Stimulated activated CD8-positive, alpha-beta memory T cell treated with anti-CD3 and anti-CD28 coated beads, Interleukin-4, amount 100 ng/mL, for 48 hours (primary cell): ENCODE measurements at places on chromosomes 2 and 18.

DNA sequence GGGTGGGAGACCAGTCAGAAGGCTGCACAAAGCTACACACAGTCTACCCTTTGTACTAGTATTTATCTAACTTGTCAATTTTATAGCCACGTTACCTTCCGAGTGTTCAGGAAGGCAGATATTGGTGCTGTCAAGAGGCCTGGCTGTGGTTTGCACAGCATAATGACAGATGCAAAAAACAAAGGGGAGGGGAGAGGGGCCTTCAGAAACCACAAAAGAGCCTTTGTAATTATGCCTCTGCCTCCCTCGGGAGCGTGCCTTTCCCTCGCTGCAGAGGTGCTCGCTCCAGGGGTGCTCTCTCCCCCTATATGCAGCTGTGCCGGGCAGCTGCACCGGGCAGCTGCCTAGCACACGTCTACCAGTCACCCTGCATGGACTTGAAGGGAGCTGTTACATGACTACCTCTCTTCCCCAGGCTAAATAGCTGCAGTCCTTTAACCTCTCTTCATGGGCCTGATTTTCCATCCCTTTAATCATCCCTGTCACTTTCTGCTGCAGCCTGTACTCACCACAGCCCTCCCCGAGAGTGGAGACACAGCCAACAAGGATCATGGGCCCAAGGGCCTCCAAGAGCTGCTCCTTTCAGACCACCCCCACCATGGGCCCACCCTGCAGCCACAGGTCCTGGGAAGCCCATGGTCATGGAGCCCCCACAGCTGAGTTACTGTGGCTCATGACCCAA is 168.4 kb upstream of the PKDCC start:
- no peak for DNase-seq

DNA sequence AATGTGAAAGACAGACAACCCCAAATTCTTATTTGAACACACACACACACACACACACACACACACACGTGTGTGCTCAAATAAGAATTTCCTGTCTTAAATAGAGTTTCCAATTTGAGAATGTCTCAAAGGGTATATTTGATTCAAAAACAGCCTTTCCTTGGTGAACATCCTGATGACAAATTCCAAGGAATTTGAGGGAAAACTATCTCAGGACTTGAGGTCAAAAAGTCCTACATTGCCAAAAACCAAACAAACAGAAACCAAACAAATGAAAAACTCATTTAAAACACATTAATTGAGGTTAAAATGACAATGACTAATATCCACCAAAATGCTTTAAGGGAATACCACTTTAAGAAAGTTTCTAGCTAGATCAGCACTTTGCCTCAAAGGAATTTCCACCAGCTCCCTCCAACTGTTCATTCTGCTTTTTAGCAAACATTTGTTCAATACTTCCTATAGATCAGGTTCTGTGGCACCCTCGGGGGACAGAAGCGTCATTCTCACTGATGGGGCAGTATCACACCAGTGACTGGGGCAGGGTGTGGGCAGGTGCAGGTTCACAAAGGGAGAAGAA is 232.1 kb upstream of the TRIB2 start:
- no peak for DNase-seq

- DNase-seq = no peak
These were observed 38.9 kb upstream of the SCG2 start for GRCh38 chr2:223641082-223641481.

DNA sequence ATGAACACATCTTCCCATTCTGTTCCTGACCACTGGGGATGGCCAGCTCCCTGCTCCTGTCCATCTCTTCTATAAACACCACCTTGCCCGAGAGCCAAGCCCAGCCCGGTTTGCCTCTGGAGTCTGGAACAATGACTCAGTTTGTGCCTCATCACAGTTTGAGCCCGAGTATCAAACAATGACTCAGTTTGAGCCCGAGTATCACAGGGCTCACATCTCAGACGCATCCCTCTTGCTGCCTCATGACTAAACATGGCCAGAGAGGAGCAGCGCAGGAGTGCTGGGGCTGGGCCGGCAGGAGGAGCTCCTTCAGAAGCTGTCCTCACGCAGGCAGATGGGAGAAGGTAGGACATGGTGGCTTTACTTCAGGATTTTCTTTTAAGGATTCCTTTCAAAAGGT is 68.7 kb downstream of the PXDN start:
- DNase-seq = no peak

DNA sequence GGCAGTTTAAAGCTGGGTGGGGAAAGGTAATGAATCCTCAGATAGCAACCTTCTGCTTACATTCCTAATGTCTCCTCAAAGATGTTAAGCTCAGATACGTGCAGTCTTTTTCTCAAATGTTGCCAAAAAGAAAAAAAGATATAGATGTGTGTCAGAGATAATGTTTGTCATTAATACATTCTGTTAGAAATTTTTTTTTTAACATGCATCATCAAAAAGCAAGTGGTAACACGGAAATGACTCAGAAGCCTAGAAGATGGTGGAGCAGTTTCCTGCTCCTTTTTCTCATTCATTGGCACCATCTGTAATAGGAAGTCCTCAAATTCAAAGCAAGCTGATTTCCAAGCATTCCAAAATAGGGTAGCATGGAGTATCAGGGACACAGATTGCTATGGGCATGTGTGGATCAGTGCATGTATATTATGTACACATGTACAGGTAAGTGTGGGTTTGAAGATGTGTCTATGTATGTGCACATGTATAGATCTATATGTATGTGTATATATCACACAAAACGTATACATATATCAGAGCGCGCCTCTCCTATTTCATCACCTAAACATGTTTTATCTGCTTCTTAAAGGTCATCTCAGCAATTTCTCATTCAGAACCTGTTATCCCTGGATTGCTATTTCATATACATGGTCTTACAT is 79.9 kb upstream of the ITGB6 start:
- DNase-seq = no peak

GRCh38 chr2:207330912-207331311 is 165.2 kb upstream of the KLF7 start:
- DNase-seq = peak; percentile 77

DNA sequence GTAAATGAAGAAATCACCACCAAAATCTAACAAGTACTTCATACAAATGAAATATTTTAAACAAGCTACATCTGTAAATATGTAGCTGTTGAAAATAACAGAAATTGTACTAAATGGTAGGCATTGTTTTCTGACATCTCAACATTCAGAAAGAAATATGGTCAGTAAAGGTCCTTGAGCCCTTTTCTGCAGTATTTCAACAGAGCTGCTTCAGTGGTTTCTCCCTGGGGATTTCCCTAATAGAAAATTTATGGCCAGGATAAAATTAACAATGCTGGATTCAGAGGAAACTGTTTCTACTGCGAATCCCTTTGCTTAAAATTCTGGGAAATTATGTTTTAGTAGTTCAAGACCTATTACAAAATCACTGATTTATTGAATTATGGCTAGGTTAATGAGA is 256.6 kb downstream of the PIEZO2 start:
- DNase-seq = no peak

DNA sequence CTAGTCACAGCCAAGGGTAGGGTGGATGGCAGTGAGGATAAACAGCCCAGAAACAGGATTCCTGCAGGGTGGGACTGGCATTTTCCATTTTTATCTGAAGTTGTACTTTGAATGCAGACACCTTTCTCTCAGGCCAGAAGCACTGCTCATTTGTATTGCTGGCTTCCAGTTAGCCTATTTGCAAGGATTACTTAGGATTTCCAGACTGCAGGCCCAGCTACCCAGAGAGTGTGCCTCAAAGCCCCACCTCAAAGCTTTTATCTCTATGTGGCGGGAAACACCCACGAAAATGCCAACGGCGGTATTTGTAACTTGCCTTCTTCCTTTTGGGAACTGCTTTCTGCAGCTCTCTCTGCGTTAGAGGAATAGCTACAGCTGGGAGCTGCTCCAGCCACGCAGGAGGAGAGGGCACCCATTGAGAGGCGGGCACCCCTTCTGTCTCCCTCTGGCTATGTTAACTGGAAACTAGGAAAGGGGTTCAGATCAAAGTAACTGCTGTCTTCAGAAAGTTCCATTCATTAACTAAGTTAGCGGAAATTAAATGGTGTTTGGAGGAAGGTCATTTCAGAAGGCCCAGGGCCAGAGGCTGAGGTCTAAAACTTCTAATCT is 144.9 kb downstream of the TGIF1 start:
- peak; percentile 57 for DNase-seq

- DNase-seq = no peak
These were observed 3.4 kb downstream of the REL start for GRCh38 chr2:60884800-60885199.

DNA sequence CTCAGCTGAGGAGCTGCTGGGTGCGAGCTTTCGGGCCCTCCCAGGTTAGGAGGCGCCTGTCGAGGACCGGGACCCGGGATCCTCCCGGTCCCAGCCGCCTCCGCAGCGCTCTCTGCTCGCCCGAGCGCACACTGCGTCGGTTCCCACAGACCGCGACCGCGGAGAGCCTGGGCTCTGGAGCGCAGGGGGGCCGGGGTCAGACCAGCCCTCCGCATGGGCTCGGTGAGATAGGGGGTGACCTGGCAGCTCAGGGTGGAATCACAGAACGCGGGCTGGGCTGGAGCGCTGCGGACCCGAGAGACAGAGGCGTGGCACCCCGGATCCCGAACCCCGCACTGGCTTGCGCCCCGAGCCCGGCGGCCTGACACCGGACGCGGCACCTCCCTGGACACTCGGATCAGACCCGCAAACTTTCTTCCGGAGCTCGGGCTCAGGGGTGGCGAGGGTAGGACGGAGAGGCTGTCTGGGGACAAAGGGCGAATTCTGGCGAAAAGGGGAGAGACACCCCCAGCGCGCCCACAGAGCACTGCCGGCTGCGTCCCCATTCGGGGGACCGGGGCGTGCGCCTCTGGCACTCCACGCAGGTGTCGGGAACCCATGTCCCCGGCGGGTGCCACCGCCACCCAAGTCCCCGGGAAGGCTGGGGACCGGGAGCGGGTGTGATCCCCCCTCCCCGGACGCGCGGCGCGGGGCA is 612 bp downstream of the DIPK1C start:
- no peak for DNase-seq

GRCh38 chr2:207283356-207283755 is 117.6 kb upstream of the KLF7 start:
- DNase-seq = peak; percentile 40

DNA sequence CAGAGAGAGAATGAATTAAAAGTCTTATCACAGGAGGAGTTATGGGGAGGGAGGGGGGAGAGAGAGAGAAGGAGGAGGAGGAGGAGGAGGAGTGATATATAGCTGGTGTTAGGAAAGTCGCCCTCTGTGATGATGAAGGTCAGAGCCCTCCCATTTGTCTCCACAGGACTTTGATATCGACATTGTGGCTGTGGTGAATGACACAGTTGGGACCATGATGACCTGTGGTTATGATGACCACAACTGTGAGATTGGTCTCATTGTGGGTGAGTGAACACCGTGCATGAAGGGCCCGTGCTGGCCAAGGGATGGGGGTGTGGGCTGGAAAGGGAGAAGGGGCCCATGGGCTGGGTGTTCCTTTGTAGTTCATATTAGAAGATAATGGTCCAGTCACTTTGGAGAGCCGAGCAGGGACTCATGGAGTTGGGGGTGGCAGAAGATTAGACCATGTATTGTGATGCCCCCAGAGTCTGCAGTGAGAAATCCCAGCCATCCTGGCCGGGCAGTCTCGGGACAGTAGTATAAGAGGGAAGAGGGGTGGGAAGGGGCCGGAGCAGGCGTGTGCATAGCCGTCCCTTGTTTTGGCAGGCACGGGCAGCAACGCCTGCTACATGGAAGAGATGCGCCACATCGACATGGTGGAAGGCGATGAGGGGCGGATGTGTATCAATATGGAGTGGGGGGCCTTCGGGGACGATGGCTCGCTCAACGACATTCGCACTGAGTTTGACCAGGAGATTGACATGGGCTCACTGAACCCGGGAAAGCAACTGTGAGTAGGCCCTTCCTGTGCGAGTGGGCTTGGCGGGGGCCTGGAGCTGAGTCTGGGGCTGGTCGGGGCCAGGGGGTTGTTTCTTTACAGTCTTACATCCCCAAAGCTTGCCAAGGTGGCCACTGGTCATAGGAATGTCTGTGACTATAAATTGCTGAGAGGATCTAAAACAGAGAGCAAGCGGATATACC is 40.0 kb downstream of the HK2 start:
- DNase-seq = no peak

- no peak for DNase-seq
These were observed 39.3 kb upstream of the C1GALT1C1L start for GRCh38 chr2:43715300-43716098.

GRCh38 chr18:55633032-55633431 is 45.0 kb upstream of the TCF4 start:
- no peak for DNase-seq

GRCh38 chr18:5966514-5966913 is 71.2 kb upstream of the TMEM200C start:
- no peak for DNase-seq

GRCh38 chr2:45857867-45858520 is 206.5 kb downstream of the PRKCE start:
- DNase-seq = no peak

DNA sequence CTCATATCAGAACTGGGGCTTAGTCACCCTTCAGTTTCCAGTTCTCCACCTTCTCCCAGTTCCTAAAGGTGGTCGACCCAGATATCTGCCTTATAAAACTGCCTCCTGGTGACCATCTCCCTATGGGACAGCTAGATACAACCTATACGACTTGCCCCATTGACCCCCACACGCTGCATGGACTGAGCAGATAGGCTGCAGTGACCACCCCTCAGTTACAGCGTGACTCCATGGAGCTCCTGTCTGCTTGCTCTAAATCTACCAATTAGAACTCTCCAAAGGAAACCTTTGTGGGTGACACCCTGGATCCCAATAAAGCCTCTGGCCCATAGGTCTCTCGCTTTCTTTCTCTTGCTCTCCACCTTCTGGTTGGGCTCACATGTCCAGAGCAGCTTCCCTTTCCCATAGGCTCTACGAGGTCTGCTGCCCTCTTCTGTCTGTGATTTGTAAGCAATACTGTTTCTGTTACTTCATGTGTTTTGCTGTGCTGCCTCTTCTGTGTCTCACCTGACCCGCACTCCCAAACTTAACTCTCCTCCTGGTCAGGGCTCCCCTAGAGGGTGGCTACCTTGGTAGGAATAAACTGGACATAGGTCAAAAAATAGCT is 971.3 kb upstream of the FAM98A start:
- no peak for DNase-seq

- DNase-seq = no peak
These were observed 241.5 kb downstream of the DCDC2C start for GRCh38 chr2:3944841-3945240.

GRCh38 chr2:189581354-189582139 is 961 bp upstream of the SLC40A1 start:
- no peak for DNase-seq

GRCh38 chr2:111617299-111618225 is 266.4 kb downstream of the ANAPC1 start:
- no peak for DNase-seq

- DNase-seq = no peak
These were observed 56.4 kb downstream of the THADA start for GRCh38 chr2:43539436-43539835.

DNA sequence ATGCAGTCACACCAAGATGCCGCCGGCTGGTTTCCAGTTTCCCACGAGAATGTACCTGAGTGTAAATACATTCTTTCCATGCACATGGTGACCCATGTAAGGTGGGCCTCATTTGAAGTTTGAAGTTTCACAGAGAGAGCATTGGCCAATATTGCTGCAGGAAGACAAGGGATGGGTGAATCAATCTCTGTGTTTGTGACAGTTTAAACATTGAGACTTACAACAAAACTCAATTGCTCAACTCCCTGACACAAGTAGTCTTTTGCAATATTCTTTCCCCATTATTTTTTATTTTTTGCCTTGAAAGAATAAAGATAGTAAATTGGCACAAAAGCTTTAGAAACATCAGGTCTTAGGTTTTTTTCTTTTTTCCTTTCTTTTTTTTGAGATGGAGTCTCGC is 5.1 kb downstream of the SERPINB2 start:
- DNase-seq = no peak

- no peak for DNase-seq
These were observed 43.9 kb downstream of the SS18 start for GRCh38 chr18:26046419-26047077.

- peak; percentile 82 for DNase-seq
These were observed 73.4 kb downstream of the ACTR2 start for GRCh38 chr2:65300761-65301711.
